ENCODE measurements at places on chromosomes 2 and 18. TPM values are rescaled to one million over a fixed set of nuclear protein-coding genes. Genes with fewer than 3 reads are reported as not detected.

Gene SFTPB
- not detected for total RNA-seq

Gene UGT1A5
- not detected for total RNA-seq

Gene POTEJ
- not detected for total RNA-seq

Gene SCN7A
- not detected for total RNA-seq

Gene RESP18
- not detected for total RNA-seq

Gene SPAG16
- total RNA-seq, result 7.7 TPM

Gene BUB1
- total RNA-seq, result 49.5 TPM

Gene ACTG2
- total RNA-seq, result not detected

Gene GDF7
- not detected for total RNA-seq

Gene DCDC2C
- not detected for total RNA-seq
